ENCODE measurements at places on chromosomes 2 and 18.

- DNase-seq = no peak
These were observed 126.9 kb upstream of the TRIB2 start for GRCh38 chr2:12589802-12590320.

DNA sequence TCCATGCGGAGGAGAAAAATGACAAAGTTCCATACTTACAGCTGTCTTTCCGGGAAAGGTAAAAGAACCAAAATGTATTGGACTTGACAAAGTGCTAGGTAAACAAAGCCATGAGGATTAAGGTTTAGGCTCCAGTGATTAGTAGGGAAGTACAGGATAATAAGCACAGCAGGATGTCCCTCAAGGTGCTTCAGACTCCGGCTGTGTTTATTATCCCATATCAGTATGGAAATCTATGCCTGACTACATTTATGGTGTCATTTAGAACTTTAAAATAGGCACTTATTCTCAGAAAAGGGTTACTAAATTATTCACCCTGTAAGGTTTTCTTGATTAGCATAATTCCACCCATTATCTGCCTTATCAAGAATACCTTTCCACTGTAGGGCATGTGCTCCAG, 136.3 kb upstream of the CCDC68 start:
- no peak for DNase-seq

GRCh38 chr18:50661013-50661412, 101.1 kb downstream of the MAPK4 start:
- DNase-seq = no peak

- peak; percentile 81 for DNase-seq
These were observed 18.0 kb downstream of the SPEG start for GRCh38 chr2:219452361-219453317.

All from right atrium auricular region (tissue), 2 donors.